AG10803 (cell line): ENCODE measurements at places on chromosomes 5 and 9.

- DNase-seq, result no peak
Observed at GRCh38 chr5:124704594-124705284, 41.7 kb downstream of the ZNF608 start.

- DNase-seq, result peak; percentile 47
Observed at GRCh38 chr9:12748016-12748415, 26.8 kb upstream of the LURAP1L start.

GRCh38 chr9:96183751-96184150 lies 118.2 kb downstream of the HSD17B3 start:
- DNase-seq, result no peak

GRCh38 chr5:3511519-3511918 lies 84.1 kb upstream of the IRX1 start:
- no peak for DNase-seq

- DNase-seq, result no peak
Observed at GRCh38 chr5:123950701-123951581, 439.0 kb downstream of the CSNK1G3 start.

- DNase-seq, result peak; percentile 100
Observed at GRCh38 chr9:127919253-127919815, 2.5 kb upstream of the ST6GALNAC4 start.

DNA sequence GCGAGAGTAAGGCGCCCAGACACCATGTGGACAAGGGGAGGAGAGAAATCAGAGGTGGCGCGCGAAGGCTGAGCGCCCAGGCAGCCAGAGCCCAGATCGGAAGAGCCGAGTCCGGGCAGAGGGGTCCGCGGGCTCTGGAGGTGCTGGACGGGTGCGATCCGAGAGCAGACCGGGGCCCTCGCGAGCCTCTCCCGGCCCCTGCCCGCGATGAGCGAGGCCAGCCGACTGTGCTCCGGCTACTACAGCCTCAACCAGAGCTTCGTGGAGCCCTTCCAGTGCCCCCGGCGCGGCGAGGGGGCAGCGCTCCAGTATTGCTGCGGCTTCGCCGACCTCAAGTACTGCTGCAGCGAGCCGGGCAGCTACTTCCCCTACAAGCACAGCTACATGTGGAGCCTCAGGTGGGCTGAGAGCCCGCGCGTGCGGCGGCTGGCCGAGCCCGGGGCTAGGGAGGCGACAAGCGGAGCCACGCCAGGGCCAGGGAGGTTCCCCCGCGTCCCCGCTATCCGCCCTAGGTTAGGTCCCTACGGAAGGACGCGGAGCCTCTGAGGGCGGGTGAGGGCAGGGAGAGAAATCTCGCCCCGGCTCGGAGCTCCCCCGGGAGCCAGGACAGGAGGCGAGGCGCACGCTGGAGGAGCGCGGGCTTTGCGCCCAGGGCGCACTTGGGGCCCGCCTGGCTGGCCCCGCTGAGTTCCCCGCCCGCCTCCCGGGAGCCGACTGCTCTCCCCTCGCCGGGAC lies at the start of gene SHISAL2B:
Gene SHISAL2B (plus strand): TSS at position 87 of the 735 bp plus-strand sequence. CDS start 121 bp downstream, at position 208.
- DNase-seq, result peak; percentile 10

GRCh38 chr5:6469836-6470235 lies 21.2 kb downstream of the UBE2QL1 start:
- no peak for DNase-seq

GRCh38 chr5:111074244-111074643 lies 2.7 kb downstream of the TSLP start:
- DNase-seq, result no peak

DNA sequence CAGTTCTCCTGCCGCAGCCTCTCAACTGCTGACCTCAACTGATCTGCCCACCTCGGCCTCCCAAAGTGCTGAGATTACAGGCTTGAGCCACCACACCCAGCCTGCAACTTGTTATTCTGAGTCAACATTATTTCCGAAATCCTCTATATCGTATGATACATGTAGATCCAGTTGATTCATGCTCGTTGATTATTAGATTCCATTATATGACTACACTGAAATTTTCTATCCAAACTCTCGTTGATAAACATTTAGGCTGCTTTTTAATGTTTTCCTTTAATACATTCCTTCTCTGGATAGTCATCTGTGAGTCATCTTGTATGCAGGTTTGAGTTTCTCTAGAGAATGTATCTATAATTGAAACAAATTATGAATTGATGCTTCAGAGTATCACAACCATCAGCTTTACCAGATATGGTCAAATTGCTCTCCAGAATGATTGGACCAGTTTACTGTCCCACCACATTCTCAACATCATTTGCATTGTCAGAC lies 4.1 kb downstream of the CDK7 start:
- DNase-seq, result peak; percentile 75
